ENCODE measurements at places on chromosomes 16 and 17. TPM values are rescaled to one million over a fixed set of nuclear protein-coding genes. Genes with fewer than 3 reads are reported as not detected.

DNA sequence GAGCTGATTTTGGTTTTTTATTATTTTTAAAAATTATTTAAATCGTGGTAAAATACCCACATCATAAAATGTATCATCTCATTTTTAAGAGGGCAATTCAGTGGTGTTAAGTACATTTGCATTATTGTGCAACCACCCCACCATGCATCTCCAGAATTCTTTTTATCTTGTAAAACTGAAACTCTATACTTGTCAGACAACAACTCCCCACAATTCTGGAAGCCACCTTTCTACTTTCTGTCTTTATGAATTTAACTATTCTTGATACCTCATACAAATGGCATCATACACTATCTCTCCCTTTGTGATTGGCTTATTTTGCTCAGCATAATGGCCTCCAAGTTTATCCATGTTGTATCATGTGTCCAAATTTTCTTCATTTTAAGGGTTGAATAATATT, 97.9 kb downstream of the HS3ST3B1 start:
- no peaks in the 10 kb centered on the region for H3K4me1 ChIP-seq
- no peak overlapping the region for H3K4me3 ChIP-seq
- no peak overlapping the region for H3K27ac ChIP-seq
- no peaks in the 10 kb centered on the region for H3K36me3 ChIP-seq
- DNase-seq = no peak

- no peak overlapping the region for H3K4me3 ChIP-seq
- no peaks in the 10 kb centered on the region for H3K27me3 ChIP-seq
- H3K36me3 ChIP-seq = no peaks in the 10 kb centered on the region
Observed at GRCh38 chr16:20348365-20349185, 3.9 kb downstream of the UMOD start.

GRCh38 chr16:66188917-66189725, 177.4 kb upstream of the CDH5 start:
- H3K4me3 ChIP-seq = no peak overlapping the region
- no peaks in the 10 kb centered on the region for H3K4me1 ChIP-seq
- no peak overlapping the region for H3K27ac ChIP-seq
- no peaks in the 10 kb centered on the region for H3K27me3 ChIP-seq
- no peaks in the 10 kb centered on the region for H3K36me3 ChIP-seq

The LRRC45 gene
- 27.6 TPM for total RNA-seq

DNA sequence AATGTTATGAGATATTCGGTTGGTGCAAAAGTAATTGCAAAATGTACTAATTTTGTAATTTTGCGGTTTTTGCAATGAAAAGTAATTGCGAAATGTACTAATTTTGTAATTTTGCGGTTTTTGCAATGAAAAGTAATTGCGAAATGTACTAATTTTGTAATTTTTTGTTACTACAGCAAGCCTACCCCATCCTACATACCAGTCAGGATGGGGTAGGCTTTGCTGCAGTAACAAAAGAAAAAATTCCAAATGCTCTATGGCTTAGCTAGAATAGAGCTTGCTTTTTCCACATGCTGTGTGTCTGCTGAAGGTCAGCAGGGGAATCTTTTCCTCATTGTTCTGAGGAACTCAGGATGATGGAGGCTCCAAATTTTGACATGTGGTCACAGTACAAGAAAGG, 83.3 kb upstream of the GPRC5B start:
- no peak overlapping the region for H3K27ac ChIP-seq
- H3K4me3 ChIP-seq = no peak overlapping the region
- no peaks in the 10 kb centered on the region for H3K36me3 ChIP-seq

- no peaks in the 10 kb centered on the region for H3K36me3 ChIP-seq
- no peak for DNase-seq
- no peak overlapping the region for H3K27ac ChIP-seq
Observed at GRCh38 chr16:68778551-68779231, 41.6 kb downstream of the CDH1 start.

GRCh38 chr17:64074704-64075426, 54.4 kb upstream of the ICAM2 start:
- no peaks in the 10 kb centered on the region for H3K27me3 ChIP-seq
- no peak for DNase-seq
- H3K36me3 ChIP-seq = peaks cover 46% of the 10 kb centered on the region
- no peak overlapping the region for H3K27ac ChIP-seq

The CHST4 gene
- total RNA-seq = not detected

The PRSS21 gene
- 9.2 TPM for total RNA-seq

- H3K4me3 ChIP-seq = no peak overlapping the region
- peaks cover 93% of the 10 kb centered on the region for H3K27me3 ChIP-seq
- DNase-seq = no peak
- no peak overlapping the region for H3K27ac ChIP-seq
- no peaks in the 10 kb centered on the region for H3K36me3 ChIP-seq
- H3K4me1 ChIP-seq = no peaks in the 10 kb centered on the region
Observed at GRCh38 chr17:48747445-48748363, 19.2 kb upstream of the HOXB13 start.

GRCh38 chr17:42766124-42766523, 5.1 kb downstream of the RAMP2 start:
- peaks cover 6% of the 10 kb centered on the region for H3K4me1 ChIP-seq
- H3K4me3 ChIP-seq = no peak overlapping the region
- no peak for DNase-seq
- peaks cover 31% of the 10 kb centered on the region for H3K27me3 ChIP-seq
- no peaks in the 10 kb centered on the region for H3K36me3 ChIP-seq

The NEUROD2 gene
- total RNA-seq = not detected

The EVI2B gene
- 32.7 TPM for total RNA-seq

The CDH13 gene
- total RNA-seq = not detected

DNA sequence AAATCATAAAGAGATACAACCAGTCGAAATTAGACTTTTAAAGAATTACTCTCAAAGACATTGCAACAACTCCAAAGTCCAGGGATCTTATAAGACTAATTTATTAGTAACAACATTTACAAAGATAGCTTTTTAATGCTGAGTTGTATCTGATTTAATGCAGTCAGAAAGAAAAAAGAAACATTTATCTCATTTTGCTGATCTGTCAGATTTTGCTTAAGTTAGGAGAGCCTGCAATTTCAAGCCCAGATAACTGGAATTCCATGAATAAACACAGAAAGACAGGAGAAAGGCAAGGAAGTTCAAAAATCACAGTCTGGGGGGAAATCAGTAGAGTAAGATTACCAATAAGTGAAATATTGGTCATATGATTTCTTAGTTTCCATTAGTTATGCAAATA, 22.9 kb downstream of the SLFN11 start:
- H3K27ac ChIP-seq = no peak overlapping the region
- H3K4me3 ChIP-seq = no peak overlapping the region
- no peak for DNase-seq
- no peaks in the 10 kb centered on the region for H3K27me3 ChIP-seq
- peaks cover 15% of the 10 kb centered on the region for H3K4me1 ChIP-seq
- H3K36me3 ChIP-seq = no peaks in the 10 kb centered on the region

The SYT17 gene
- not detected for total RNA-seq

Measured in CD8-positive, alpha-beta memory T cell (primary cell).